ENCODE measurements at places on chromosomes 6 and 20.

DNA sequence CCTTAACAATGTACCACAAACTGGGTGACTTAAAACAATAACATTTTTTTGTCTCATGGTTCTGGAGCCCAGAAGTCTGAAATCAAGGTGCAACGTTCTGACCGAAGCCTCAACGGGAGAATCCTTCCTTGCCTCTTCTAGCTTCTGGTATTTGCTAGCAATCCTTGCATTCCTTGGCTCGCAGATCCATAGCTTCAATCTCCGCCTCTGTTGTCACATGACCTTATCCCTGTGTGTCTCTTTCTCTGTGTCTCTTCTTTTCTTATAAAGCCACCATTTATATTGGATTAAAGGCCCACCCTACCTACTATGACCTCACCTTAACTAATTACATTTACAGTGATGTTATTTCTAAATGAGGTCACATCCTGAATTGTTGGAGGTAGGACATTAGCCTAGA, 37.2 kb upstream of the DOK5 start:
- DNase-seq: no peak

DNA sequence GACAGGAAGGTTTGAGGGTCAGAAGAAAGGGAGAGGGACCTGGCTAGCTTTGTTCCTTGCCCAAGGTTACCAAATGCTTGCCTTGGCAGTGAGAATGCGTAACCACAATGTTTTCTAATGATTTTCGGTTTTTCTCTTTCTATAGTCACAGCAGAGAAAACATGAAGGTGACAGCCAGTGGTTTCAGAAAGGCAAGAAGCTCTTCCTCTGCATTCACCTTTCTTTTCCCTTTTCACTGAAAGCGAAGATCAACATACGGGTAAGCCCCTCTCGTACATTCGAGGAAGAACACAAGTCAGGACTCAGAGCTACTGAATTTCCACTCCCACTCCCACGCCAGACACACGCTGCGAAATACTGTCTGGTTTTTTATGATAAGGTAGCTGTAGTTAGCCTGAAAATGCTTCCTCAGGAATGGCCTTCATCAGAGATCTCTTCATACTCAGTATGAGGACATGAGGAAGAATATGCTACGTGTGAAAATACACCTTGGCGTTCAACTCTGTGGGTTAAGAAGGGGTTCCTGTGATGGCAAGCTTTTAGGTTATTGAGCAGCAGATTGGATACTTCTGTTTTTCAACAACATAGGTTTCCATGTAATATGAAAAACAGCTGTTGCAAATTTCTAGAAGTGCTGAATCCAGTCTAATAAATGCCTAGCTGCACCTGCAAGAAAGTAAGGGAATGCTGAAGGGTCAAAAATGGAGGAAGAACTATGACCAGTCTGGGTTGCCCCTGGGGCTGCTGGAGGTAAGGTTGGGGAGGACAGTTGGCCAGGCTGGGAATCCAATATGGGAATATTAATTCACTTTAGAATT, 7.4 kb upstream of the CD83 start:
- DNase-seq: no peak

DNA sequence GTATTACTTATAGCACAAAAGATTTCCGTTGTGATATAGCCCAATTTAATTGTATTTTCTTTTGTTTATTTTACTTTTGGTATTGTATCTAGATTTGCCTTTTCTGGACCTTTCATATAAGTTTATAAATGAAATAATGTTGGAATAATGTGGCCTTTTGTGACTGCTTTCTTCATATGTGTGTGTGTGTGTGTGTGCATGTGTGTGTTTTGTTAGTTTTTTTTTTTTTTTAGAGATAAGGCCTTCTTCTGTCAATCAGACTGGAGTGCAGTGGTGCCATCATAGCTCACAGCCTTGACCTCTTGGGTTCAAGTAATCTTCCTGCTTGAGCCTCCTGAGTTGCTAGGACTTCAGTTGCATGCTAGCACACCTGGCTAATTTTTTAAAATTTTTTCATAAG, 37.8 kb upstream of the ASXL1 start:
- no peak for DNase-seq

DNA sequence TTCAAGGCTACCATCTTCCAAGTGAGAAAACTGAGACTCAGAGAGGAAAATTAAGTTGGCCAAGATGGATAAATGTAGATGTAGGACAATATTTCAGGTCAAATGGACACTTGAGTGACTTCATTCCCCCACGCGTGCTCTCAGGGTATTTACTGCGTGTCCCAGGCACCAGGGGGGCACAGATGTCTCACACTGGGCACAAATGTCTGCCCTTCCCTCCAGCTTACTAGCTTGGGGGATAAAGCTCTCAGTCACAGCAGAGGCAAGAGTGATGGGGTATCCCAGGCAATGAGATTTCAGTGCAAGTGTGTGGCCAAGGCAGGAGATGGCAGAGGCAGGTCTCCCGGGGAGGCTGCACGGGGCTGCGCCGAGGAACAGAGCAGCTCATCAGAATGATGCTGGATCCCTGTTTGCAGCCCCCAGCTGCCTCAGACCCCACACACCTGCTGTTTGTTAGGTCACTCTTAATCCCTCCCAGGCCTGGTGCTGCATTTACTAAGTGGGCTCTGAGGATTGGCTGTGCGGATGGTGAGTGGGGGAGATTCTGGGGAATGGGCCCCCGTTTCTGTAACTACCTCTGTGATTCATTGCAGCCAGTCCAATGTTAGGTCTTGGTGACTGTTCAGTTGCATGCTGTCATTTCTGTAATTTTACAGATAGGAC, 44.1 kb downstream of the PTK7 start:
- no peak for DNase-seq

GRCh38 chr20:50838322-50838625, 43.4 kb downstream of the BCAS4 start:
- no peak for DNase-seq

- DNase-seq: no peak
Measured at GRCh38 chr20:4885877-4886276, 115.4 kb downstream of the SLC23A2 start.

GRCh38 chr6:52953911-52954839, 40.9 kb downstream of the GSTA4 start:
- no peak for DNase-seq

GRCh38 chr6:115203381-115203780, 857.3 kb downstream of the FRK start:
- no peak for DNase-seq

DNA sequence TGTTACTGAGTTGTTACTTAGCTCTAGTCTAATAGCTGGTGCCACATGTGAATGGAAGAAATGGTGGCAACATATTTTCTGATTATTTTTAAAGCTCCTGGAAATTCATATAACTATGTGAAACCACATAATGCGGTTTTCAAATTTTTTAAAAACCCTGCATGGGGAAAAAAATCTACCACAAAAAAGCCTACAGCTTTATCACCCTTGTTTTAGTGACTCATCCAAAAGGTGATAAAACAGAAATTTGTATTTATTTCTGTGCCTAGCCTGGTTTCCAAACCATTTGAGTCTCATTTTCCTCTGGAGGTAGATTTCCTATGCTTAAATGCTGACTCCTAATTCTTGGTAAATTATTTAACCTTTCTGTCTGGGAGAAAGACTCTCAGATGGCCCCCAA, 5.4 kb upstream of the FBXO30 start:
- DNase-seq: no peak

- DNase-seq: no peak
Measured at GRCh38 chr20:50624351-50625016, 66.9 kb downstream of the RIPOR3 start.

DNA sequence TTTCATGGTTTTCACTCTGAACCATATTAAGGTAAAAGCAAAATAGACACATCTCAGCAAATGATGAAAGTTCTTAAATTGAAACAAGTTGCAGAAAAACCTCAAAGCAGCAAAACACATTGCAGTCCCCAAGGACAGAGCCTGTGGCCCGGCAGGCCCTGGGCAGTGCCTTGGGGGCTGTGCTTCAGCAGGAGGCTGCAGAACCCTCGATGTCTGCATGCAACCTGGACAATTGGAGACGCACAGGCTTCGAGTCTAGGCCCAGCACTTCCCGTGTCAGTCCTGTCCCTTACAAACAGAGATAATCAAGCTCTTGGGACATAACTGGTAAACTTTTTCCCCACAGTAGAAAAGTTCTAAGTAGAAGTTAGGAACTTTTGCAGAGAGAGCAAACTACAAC, 9.2 kb downstream of the PYGB start:
- no peak for DNase-seq

GRCh38 chr6:107731422-107732319, 92.4 kb downstream of the SCML4 start:
- DNase-seq: no peak

DNA sequence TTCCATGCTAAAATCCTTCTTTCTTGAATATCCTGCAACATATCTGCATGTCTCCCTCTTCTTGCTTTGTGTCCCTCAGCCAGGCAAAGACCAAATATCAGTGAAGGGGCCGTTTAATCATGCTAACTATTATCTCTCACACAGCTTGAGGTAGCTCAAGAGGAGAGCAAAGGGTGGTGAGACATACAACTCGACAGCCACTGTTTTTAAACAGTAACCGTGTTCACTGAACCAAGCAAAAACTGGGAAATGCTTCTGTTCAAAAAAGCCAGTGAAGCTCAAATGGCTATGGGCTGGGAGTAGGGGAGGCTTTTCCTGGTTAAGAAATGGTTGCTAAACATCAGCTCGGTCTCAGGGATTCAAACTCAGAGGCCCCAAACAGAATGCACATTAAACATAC, 83.4 kb downstream of the MAP7 start:
- no peak for DNase-seq

DNA sequence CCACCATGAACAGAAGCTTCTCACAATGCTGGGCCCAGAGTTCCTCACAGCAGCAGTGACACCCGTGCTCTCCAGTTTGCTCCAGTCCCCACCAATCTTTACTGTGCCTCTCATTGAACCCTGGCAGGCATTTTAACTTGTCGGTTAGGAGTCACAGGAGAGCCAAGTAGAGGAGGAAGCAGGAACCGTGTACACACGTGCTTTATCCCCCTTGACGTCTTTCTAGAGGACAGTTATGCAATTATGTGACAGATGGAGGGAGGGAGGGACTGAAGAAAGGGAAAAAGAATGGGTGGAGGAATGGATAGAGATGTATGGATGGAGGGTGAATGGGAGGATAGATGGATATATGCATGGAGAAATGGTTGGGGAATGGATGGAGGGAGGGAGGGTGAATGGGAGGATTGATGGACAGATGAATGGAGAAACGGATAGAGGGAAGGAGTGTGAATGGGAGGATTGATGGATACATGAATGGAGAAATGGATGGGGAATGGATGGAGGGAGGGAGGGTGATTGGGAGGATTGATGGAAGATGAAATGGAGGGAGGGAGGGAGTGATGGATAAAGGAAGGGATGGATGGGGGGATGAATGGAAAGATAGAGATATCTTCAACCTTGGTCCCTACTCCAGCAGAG, 26.0 kb downstream of the RBM38 start:
- DNase-seq: no peak

DNA sequence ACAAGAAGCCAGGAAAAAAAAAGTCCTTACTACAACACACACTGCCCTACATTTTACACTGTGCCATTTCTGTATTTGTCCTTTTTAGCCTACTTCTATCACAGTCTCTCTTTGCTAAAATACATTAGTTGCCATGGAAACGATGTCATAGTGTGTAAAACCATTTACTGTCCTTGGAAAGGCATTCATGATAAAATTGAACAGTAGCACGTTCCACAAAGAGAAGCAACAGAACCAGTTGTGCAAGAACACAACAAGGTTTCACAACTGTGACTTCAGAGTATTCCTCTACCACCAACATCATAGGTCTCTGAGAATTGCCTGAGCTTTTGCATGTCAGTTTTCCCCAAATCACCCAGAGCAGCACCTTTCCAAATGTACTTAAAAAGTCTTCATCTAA, 20.5 kb downstream of the FYN start:
- no peak for DNase-seq

- no peak for DNase-seq
Measured at GRCh38 chr20:4722571-4722970, 862 bp downstream of the PRND start.

Data from effector CD4-positive, alpha-beta T cell (primary cell).